ENCODE measurements at places on chromosomes 4 and X. TPM values are rescaled to one million over a fixed set of nuclear protein-coding genes. Genes with fewer than 3 reads are reported as not detected.

DNA sequence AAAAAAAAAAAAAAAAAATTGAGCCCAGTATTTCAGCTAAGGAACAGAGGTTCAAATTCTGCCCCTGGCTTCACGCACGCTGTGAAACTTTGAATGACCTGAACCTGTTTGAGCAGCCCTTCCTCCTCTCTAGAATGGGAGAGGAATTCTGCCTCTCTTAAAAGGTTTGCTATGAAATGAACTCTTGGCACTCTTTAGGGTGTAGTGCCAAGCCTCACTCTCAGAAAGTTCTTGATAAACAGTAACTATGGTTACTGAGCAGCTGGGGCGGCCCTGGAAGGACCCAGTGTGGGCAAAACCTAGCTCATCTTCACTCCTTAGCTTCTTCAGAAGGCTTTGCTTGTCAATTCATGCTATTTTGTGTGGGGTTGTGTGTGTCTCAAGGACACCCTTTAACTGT is 73.7 kb downstream of the GEMIN8 start:
- H3K27me3 ChIP-seq: peaks cover 63% of the 10 kb centered on the region
- H3K4me3 ChIP-seq: no peak overlapping the region
- H3K36me3 ChIP-seq: peaks cover 3% of the 10 kb centered on the region

DNA sequence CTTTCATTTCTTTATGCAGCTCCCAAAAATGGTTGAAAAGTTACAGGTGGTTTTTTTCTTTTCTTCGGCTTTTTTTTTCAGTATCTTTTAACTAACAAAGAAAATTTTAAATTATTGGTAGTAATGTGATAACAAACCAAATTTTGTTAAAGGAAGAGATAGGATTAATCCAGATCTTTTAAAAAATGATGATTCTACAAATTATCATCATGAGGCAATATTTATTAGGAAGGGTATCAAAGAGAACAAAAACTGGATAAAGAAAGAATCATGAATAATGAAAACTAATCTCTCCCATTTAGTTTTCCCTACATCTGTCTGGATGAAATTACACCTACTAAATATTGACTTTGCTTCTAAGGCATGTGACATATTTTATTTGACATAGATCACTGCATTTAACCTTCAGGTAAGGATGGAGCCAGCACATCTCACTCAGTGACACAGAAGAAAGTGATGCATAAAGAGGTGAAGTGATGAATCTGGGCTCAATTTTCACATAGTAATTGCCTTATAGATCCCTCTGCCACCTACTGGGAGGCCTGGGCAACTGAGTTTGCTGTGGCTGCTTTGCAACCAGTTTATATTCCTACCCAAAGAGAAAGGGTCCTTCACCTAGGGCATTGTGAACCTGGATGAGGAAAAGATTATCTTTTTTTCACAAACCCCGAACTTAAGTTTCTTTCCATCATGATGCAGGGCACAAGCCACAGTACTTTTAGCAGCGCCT is 155.6 kb downstream of the HNRNPD start:
- peaks cover 14% of the 10 kb centered on the region for H3K4me1 ChIP-seq
- DNase-seq: no peak
- H3K27ac ChIP-seq: no peak overlapping the region
- no peaks in the 10 kb centered on the region for H3K27me3 ChIP-seq
- H3K36me3 ChIP-seq: peaks cover 1% of the 10 kb centered on the region

DNA sequence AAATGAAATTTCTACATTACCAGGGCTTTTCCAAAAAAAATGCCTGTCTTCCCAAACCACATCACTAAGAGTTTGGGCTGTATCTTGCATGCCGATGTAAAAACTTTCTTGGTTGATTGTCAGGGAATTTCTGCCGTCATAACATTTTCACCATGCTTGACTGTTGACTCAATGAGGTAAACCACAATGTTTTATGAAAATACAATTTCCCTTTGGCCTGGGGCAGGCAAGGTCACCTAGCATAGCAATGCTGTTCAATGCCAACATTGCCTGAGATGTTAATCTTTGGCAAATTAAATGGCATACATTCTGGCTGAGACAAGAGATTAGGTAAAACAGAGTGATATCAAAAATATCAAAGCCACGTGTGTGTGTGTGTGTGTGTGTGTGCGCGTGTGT is 137.1 kb upstream of the TBL1X start:
- H3K4me3 ChIP-seq: no peak overlapping the region
- no peak overlapping the region for H3K27ac ChIP-seq
- peaks cover 7% of the 10 kb centered on the region for H3K4me1 ChIP-seq
- DNase-seq: no peak
- H3K27me3 ChIP-seq: no peaks in the 10 kb centered on the region
- H3K36me3 ChIP-seq: no peaks in the 10 kb centered on the region

GRCh38 chrX:15465347-15465746 is 27.8 kb downstream of the PIR start:
- H3K4me1 ChIP-seq: no peaks in the 10 kb centered on the region
- H3K4me3 ChIP-seq: no peak overlapping the region
- no peak for DNase-seq
- peaks cover 26% of the 10 kb centered on the region for H3K27me3 ChIP-seq

DNA sequence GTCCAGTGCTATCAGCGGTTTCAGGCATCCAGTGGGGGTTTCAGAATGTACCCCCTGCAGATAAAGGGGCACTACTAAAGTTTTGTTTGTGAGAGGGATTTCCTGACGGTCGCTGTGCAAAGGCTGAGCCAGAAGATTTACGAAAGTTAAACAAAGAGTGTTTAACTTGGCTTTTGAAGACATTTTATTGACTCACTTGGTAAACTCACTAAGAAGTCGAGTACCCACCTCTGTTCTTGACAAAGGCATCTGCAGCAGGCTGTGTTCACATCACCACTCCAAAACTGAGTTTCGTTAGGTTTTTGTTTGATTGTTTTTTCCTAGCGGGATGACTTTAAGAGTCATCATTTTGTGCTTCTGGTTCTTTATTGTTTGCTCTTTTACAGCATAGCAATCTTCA is 143.9 kb upstream of the TBL1X start:
- H3K27ac ChIP-seq: no peak overlapping the region
- H3K4me3 ChIP-seq: no peak overlapping the region
- H3K27me3 ChIP-seq: no peaks in the 10 kb centered on the region
- peaks cover 13% of the 10 kb centered on the region for H3K4me1 ChIP-seq
- H3K36me3 ChIP-seq: no peaks in the 10 kb centered on the region
- DNase-seq: no peak

Gene AADAT
- total RNA-seq: 0.38 TPM

All from activated T-cell treated with anti-CD3 and anti-CD28 coated beads, Interleukin-2, amount 50 U/mL, for 72 hours (primary cell).